T-cell (primary cell): ENCODE measurements at places on chromosomes 4 and X.

GRCh38 chr4:122963216-122963615, 40.8 kb upstream of the NUDT6 start:
- no peak for DNase-seq

DNA sequence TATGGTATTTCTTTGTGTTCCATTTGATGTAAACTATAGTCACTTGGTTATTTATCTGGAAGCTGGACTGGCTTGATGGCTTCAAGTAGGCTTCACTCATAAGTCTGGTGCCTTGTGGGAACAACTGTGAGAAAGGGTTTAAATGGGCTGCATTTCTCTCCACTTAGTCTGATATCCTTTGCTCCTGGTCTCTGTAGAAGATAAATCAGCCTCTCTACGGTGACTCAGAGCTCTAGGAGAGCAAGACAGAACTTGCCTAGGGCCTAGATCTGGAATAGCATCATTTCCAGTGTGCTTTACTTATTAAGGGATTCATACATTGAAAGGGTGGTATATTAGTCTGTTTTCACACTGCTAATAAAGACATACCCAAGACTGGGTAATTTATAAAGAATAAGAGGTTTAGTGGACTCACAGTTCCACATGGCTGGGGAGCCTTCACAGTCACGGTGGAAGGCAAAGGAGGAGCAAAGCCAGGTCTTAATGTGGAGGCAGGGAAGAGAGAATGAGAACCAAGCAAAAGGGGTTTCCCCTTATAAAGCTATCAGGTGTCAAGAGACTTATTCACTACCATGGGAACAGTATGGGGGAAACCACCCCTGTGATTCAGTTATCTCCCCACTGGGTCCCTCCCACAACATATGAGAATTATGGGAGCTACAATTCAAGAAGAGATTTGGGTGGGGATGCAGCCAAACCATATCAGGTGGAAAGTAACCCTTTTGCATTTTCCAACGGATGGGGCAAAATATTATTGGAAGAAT, 1746.4 kb upstream of the PCDH7 start:
- DNase-seq: no peak

DNA sequence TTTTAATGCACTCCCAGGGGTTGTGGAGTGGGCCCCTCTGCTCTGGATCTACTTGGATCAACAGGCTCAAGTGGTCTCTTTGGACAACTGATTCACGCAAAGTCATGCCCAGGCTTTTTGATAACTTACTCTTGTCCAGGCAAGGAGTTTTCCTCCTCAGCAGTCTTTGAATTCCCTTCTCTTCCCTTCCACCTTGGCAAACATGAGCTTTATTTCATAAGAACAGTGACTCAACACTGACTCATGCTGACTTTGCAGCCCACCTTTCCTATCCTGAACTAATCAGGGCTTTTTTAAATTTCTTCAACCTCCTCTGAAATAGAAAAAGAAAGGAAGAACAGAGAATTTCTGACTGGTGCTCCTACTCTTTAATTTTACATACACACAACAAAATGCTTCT, 132.1 kb upstream of the LDB2 start:
- no peak for DNase-seq

DNA sequence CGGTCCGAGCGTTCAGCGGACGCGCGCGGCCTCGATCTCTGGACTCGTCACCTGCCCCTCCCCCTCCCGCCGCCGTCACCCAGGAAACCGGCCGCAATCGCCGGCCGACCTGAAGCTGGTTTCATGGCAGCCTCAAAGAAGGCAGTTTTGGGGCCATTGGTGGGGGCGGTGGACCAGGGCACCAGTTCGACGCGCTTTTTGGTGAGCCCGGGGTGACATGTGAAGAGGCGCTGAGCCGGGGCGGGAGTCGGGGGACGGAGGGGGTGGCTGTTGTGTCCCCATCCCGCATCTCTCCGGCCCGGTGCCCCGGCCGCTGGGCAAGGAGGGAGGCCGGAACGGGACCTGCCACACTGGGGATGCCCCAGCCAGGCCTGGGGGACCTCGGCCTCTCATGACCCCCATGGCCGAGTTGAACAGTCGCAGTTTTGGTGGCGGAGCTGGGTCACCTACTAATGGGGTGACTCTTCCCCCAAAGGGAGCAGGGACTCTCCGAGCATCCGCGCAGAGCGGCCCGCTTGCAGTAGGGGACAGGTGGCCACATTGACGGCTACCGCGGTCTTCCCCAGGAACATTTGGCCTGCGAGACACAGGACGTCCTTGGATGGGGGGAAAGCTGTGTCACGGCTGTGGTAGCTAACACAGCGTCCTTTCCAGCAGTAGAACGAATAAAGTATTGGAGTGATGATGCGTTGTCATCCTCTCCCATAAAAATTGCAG, at the start of gene GK:
Gene GK (plus strand): TSS at position 9 of the 717 bp plus-strand sequence. CDS start 115 bp downstream, at position 124.
- DNase-seq: peak; percentile 16

DNA sequence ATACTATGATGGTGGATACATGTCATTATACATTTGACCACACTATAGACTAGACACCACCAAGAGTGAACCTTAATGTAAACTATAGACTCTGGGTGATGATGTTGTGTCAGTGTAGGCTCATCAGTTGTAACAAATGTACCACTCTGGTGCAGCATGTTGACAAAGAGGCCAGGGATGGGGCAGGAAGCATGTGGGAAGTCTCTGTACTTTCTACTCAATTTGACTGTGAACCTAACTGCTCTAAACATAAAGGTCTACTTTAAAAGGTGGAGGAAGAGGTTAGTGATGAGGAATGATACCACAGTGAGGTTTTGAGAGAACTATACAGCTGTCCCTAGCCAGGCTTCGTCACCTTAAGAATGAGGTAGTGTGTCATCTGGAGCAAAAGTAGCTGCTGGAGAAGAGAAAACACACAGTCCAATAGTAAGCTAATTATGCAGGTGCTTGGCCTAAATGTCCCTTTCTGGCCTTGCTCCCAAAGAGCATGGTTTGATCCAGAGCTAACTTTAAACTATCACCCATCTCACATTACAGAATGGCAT, 38.4 kb downstream of the GRSF1 start:
- no peak for DNase-seq

GRCh38 chr4:81257021-81257420, 42.0 kb upstream of the PRKG2 start:
- no peak for DNase-seq

GRCh38 chrX:136256026-136256425, 4.8 kb upstream of the MAP7D3 start:
- no peak for DNase-seq

DNA sequence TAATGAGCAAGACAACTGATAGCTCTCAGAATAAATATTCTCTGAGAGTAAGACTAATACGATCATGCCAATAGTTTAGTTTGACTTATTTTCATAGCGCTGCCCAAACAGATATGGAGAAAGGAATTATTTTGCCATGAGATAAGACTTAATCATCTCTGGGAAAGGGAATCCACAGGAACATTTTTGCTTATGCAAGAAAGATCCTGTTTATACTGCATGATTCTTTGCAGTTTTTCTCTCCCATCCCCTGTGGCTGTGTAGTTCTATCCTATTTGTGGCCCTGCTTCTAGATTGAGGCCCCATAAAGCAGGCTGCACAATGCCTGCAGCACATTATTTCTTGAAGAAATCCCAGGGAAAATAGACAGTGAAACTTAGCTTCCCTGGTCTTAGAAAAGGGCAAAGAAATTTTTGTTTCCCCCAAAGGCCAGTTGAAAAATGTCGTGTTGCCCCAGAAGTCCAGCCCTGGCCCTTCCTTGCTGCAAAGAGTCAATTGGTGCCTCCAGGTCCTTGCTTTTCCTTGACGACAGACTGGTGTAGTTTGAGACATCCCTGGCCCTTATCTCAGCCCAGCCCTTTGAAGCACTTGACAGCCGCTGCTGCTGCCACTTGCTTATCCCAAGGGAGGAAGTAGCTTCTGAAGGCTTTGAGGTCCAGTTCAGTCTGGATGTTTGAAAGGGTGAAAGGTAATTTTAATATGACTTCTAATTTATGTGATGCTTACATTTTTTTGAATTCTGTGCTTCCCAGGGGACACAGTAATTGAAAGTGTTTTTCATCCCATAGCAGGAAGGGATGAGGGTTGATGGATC, 45.0 kb upstream of the SH3RF1 start:
- no peak for DNase-seq

DNA sequence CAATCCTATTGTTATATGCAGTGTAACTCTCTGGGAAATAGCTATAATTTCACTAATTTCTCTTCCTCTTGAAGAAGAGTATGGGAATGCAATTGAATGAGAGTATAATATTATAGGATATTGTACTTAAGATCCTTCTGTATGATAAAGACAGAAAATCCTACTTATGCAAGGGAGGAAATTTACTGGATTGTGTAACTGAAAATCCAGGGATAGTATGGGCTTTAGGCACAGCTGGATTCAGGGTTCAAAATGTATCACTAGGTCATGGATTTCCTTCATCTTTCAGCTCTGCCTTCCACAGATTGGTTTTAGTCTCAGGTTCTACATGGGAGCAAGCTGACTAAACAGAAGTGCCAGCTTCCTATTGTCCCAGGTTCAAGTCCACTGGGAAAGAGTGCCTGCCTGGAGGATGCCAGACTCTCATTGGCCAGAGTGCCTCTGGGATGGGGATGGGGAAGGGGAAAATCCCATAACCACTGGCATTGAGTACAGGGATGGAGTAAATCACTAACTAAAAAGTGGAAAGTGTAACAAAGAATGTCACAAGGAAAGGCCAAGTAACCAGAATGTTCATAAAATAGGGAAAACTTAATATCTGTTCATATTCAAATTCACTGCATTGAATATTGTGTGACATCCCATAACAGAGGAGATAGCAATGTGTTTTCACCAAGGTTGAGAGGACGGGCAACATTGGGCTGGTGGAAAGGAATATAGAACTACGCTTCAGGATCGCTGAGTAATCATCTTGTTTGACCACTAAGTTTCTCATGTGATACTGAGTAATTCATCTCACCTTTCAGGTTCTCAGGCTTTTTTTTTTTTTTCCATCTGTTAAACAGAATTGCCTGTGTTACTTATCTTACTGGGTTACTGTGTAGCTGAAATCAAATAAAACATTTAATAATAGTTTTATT, 75.7 kb downstream of the ANXA3 start:
- no peak for DNase-seq

DNA sequence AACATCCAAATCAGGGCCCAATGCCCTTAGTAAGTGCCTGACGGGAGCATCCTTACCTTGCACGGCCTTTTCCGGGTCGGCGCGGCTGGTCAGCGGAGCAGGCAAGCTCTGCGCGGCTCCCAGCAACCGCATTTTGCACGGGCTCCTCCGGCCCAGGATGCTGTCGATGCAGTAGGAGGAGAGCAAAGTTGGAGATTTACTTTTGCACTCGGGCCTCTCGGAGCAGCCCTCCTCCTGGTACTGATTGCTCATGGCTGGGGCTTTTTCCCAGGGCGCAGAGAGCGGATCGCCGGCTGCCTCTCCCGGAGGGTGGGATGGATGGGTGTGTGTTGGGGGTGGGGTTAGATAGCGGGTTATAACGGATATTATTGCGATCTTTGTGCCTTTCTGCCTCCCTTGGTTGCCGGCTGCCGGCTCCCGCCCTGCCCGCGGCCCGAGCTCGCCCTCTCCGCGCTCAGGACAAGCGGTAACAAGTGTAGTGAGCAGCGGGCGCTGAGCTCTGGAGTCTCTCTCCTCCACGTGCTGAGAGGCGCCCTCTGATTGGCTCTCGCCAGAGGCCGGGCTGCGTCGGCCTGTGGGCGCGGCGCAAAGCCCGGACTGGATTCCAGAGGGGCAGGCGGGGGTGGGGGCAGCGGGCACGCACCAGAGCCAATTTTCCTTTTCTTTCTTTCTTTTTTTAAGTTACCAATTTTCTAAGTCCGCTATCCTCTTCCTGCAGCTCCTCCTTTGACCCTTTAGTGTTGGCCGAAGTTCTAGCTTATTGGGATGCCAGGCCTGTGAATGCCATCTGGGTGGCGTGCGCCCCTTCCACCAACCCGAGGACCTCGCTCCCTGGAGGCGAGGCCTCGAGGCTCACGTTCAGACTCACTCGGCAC, at the start of gene ARX:
Gene ARX (minus strand): TSS at position 480 of the 875 bp plus-strand sequence. CDS start 228 bp downstream, at position 252.
- DNase-seq: no peak

GRCh38 chr4:7241597-7242125, 49.3 kb downstream of the SORCS2 start:
- no peak for DNase-seq
